ENCODE measurements at places on chromosomes 6 and 20. TPM values are rescaled to one million over a fixed set of nuclear protein-coding genes. Genes with fewer than 3 reads are reported as not detected.

The BEND6 gene
- 34.8 TPM for total RNA-seq

The POU5F1 gene
- total RNA-seq = not detected

The RBBP9 gene
- total RNA-seq = 6.4 TPM

GRCh38 chr6:26420688-26421171, 18.7 kb downstream of the BTN3A1 start:
- DNase-seq = peak; percentile 33

GRCh38 chr20:39853636-39854035, 835.4 kb downstream of the MAFB start:
- DNase-seq = peak; percentile 37

- DNase-seq = peak; percentile 50
These were observed 25.4 kb upstream of the ASIP start for GRCh38 chr20:34215711-34216381.
